ENCODE measurements at places on chromosomes 7 and 10.

DNA sequence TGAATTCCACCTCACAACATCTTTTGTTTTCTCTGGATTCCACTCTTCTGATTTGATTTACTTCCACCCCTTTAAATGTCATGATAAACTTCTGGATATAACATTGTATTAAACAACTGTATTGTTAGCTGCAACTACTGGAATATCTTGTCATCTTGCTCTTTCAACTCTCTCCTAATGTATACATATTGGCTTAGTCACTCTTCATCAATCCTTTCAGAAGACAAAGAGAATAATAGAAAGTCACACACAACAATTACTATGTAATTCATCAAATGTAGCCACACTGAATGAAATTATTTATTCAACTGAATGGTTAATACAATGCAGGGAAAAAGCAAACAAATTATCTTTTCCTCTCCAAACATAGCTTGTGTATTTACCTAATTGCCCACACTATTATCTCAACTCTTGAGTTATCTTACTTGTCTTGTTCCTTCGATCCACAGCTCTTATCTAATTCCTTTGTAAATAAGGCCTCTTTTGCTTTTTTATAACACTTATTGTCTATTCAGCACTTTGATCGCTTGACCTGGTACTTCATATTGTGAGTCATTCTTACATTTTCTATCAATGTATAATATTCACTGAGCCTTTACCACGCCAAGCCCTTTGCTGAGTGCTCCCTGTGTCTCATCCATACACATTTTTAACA, 16.7 kb downstream of the SEMA3A start:
- DNase-seq, result no peak

- DNase-seq, result no peak
Observed at GRCh38 chr10:3812141-3812540, 27.1 kb upstream of the KLF6 start.

- no peak for DNase-seq
Observed at GRCh38 chr10:59587756-59588140, 121.9 kb downstream of the SLC16A9 start.

GRCh38 chr10:121057269-121057668, 206.1 kb downstream of the WDR11 start:
- DNase-seq, result no peak

DNA sequence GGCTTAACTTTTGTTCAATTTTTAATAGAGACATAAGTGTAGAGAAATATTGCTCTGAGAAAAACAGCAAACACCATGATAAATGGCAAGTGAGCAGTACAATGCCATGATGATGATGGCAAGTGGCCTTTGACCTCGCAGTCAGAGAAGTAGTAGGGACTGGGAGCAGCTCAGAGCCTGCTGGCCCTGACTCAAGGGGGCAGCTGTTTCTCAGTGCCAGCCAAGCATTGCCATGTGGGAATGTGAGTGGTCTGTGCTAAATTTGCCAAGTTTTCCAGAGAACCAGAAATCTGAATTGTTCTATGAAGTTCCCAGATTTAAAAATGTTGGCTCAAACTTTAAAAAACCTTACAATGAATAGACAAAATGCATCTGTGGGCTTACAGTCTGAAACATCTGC, 187.9 kb downstream of the BICC1 start:
- no peak for DNase-seq

- no peak for DNase-seq
Observed at GRCh38 chr10:21514129-21514817, 11.2 kb downstream of the SKIDA1 start.

All from ascending aorta (tissue), 2 donors.